Keratinocyte (primary cell): ENCODE measurements at places on chromosomes 1 and 21.

DNA sequence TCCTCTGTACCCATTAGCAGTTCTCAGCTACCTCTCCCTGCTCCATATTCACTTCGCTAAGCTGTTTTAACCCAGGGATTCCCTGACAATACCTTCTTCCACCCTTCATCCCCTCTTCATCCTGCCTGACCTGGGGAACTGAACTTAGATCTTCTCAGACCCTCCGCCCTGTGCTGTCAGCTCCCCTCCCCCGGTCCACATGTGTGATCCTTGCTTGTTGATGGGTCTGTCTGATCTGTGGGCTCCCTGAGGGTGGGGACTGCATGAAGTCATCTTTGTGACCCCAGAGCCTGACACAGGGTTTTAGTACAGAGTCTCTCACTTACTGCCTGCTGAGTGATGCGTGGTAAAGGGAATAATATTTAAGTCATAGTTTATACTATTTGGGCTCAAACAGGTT is 11.8 kb downstream of the CHAF1B start:
- no peak for DNase-seq

DNA sequence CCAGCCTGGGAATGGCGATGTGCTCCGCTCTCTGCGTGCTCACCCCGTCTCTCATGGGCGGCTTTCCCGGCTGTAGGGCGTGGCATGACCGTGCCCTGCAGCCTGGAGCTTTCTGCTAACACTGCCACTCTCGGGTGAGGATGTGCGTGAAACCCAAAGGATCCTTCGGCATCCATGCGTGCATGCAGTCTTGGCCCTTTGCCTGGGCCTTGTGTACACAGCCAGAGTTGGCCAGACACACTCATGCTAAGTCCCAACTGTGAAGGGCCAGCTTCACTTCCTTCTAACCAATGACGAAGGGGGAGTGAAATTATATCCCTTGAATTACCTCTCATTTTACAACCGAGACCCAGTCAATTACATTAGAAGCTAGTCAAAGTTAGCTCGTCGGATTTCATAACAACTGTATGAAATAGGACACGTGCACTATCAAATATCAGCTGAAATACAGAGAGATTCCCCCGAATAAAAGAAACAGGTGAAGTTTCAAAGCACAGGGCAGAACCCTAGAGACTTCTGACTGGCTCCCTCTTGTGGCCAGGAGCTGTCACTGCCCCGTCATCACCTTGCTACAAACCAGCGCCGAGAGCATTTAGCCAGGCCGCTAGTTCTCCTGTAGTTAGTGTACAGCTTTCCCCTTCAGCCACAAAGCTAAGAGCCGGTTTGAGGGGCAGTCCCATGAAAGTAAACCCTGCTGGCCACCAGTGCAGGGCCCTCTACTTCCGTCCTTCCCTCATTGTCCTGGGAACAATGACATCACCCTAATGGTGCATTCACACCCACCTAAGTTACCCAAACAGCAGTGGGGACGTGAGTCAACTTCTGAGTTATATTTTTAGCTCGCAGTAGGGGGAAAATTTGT is 63.4 kb upstream of the COA6 start:
- DNase-seq, result peak; percentile 21

DNA sequence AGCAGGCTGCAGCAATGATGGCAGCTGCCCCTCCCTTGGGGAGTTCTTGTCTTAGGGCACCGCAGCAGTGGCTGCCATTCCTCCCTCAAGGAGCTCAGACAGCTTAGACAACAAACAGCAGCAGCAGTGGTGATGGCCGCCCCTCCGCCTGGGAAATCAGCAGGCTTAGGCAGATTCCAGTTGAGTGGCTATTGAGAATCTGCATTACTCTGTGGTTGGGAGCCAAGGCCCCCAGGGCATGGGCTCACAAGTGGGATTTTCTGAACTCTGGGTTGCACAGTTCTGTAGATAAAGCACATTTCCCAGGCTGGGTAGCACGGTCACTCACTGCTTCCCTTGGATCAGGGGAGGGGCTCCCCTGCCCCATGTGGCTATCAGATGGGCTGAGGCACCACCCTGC is 1280.7 kb upstream of the TMPRSS15 start:
- DNase-seq, result no peak

GRCh38 chr1:191984856-191985255 is 173.4 kb upstream of the RGS18 start:
- DNase-seq, result no peak

GRCh38 chr1:23422941-23423340 is 1.6 kb downstream of the TCEA3 start:
- no peak for DNase-seq

DNA sequence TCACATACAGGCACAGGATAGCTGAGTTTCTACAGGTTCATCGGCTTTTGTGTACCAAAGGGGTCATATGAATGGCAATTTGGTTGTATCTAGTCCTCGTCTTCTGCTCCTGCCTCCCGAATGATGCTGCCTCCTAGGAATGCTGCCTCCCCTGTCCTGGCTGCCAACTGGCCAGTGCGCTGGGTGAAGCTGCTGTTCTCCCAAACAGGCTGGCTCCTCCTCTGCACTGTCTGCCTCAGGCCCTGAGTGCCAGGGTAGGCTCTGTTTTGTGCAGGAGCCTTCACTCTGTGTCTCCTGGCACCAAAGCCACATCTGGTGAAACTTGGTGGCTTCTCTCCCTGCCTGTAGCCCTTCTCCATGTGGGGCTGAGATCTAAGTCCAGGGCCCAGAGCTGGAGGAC is 60.3 kb downstream of the RHOU start:
- DNase-seq, result no peak

DNA sequence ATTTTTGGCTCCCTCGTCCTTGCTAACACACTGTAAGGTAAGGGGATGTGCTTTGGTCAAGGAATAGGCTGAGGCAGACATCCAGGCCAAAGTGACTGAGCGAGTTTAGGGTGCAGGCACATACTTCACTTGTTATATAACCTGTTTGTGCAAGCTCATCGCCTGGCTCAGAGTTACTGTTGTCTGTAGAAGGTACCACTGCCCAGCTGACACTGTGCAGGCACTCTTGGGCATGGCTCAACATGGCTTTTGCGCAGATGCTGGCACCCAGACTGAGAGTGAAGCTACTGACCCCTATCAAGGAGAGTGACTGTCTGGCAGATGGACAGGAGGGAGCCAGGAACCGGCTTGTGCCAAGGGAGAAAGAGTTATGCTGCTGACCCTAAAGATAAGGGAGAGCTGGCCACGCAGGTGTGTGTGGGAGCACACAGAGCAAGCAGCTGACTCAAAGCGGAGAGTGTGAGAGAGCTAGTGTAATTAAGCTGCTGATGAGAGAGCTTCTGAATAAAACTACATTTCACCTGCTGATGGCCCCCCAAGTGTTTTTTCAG is 307.3 kb upstream of the USP24 start:
- DNase-seq, result no peak

DNA sequence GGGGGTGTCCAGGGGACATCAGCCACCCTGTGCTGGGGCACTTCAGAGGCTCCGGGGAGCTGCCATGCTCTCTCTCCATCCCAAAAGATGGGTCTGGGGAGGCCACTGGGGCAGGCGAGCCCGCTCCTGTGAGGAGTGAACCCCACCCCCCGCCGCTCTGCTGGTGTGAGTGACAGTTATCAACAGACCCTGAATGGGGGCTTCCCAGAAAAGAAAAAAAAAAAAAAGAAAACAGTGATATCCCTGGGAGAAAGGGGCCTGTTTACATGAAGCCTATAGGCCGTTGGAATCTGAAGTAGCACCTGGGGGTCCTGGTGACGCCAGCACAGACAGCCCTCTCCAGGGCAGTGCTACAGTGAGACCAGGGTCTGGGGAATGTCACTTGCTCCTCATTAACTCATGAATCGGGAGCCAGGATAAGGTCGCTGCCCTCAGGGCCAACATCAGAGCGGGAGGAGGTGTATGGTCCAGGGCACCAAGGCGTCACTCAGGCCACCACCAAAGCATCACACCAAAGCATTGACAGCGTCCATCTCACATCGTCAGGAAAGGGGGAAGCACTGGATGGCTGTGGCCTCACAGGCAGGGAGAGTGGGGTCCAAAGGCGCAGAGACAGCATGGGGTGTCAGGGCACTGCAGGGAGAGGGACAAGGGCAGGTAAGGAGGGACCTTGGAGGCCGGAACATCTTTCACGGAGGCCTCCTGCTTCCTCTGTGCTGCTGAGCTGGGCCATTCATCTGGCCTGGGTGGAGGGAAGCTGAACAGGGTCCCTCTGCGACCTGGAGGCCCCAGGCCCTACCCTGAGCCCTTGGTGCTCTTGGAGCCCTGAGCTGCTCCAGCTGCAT is 8.4 kb upstream of the NPHP4 start:
- DNase-seq, result no peak

DNA sequence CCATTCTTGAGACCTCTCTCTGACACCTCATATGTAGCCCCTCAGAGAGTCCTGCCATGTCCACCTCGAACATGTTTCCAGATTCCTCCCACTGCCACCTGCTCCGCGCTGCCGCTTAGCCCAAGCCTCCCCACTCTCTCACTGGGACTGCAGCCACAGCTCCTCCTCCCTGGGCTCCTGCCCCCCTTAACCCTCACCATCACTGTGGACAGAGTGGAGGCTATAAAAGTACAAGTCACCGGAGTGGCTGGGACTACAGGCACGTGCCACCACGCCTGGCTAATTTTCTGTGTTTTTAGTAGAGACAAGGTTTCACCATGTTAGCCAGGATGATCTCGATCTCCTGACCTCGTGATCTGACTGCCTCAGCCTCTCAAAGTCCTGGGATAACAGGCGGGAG is 77.0 kb downstream of the VWA5B1 start:
- DNase-seq, result no peak

DNA sequence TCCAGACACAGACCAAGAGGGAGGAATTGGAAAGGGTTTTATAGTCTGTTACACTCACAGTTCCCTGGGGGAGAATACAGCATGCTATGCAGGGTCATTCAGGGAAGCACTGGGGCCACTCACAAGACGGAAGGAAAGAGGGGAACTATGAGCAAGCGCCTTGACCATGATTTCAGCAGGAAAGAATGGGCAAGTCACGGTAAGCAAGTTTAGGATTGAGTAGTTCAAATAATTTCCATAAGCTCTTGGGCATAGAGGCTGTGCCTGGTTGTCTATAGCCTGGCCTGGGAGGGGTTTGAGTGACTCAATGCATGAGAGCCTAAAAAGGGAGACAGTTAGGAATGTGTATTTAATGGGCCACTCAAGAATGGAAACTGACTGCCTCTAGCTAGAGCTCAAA is 176.7 kb downstream of the TTLL7 start:
- no peak for DNase-seq

DNA sequence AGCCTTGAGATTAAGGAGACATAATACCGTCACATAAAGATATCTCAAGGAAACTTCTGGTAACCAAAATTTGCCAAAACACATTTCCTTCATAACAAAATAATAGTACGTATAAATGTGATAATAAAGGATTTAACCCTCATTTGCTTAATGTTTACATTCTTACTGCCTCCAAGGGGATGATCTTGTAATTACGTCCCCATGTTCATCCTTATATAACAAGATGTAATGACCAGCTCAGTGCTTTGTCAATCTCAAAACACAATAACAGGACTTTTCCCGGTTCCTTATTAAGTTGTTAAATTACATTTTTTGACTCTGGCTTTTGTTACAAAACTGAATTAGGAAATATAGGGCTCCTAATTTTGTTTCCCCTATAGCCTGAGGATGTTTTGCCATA is 41.3 kb upstream of the UHMK1 start:
- no peak for DNase-seq

GRCh38 chr21:29299046-29299915 is 559 bp downstream of the BACH1 start:
- no peak for DNase-seq

GRCh38 chr1:46298387-46298786 is 5.0 kb downstream of the LRRC41 start:
- DNase-seq, result no peak

GRCh38 chr1:17494114-17494729 is 45.3 kb upstream of the ARHGEF10L start:
- DNase-seq, result peak; percentile 72

GRCh38 chr1:54091666-54092065 is 38.3 kb downstream of the TCEANC2 start:
- DNase-seq, result no peak

GRCh38 chr1:192225266-192225665 is 67.0 kb downstream of the RGS18 start:
- DNase-seq, result no peak

- DNase-seq, result no peak
Measured at GRCh38 chr1:44660176-44660575, 14.1 kb downstream of the TMEM53 start.

DNA sequence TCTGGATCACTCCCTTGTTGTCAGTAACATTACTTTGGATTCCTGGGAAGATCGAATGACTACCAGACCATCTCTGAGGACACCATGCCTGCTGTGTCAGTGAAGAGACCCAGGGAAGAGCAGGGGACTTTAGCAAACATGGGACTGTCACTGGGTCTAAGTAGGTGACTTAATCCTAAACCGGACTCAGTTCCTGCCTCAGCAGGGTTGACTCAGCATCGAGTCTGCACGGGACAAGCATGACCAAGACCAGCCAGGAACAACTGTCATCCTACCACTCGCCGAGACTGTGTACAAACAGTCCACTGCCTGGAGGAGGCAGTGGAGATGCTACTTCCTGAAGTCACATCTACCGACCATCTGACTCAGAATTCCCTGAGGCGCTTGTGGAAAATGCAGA is 53.2 kb upstream of the RAB4A start:
- no peak for DNase-seq

DNA sequence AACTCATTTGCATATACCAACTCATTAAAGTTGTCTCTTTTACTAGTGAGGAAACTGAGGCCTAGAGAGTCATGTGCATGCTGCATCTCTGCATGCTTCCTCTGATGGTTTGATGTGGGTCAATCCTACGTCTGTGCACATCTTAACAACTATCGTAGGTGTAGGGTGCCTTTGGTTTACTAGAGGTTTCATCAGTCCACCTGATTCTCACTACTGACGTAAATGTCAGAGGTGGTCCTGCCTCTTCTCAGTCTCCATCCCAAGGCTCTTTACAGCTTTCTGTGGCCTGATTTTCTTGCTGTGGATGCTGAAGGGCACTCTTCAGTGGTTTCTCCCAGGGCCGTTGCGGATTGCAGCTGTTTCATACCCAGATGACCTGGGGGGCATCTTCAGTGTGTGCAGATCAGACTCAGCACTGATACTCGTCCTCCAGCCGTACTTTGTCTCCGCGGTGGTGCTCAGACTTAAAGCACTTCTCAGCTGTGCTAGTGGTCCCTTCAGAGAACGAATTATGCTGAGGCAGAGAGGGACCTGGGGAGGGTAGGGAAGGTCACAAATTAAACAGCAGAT is 407.0 kb downstream of the KIF26B start:
- no peak for DNase-seq

DNA sequence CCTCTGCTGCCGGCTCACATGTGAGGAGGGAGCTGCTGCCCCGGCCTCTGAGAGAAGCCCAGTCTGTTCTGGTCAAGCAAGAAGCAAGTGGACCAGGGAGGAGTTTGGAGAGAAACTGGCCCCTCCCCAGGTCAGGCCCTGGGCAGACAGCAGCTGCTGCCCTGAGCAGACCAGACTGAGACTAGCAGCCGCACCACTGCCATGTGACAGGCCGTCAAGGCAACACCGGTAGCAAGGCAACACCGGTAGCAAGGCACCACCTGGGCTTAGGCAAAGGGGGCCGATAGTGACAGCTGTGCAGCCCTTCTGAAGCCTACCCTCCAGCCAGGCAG is 50.3 kb downstream of the ARHGEF16 start:
- no peak for DNase-seq

DNA sequence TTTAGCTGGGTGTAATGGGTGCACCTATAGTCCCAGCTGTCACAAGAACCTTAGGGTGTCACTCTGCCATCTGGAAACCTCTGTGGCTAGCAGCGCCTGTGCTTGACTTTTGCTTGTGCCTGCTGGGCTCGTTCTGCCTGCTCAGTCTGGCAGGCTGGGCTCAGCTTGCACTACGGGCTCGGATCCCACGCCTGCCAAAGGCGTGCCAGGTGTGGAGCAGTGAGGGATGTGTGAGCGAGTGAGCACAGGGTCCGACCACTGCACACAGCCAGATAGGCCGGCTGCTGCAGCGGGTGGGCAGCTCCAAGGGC is 2.8 kb upstream of the LSM10 start:
- no peak for DNase-seq
